Tibial nerve (tissue), 4 donors: ENCODE measurements at places on chromosomes 4 and X. TPM values are rescaled to one million over a fixed set of nuclear protein-coding genes. Genes with fewer than 3 reads are reported as not detected.

DNA sequence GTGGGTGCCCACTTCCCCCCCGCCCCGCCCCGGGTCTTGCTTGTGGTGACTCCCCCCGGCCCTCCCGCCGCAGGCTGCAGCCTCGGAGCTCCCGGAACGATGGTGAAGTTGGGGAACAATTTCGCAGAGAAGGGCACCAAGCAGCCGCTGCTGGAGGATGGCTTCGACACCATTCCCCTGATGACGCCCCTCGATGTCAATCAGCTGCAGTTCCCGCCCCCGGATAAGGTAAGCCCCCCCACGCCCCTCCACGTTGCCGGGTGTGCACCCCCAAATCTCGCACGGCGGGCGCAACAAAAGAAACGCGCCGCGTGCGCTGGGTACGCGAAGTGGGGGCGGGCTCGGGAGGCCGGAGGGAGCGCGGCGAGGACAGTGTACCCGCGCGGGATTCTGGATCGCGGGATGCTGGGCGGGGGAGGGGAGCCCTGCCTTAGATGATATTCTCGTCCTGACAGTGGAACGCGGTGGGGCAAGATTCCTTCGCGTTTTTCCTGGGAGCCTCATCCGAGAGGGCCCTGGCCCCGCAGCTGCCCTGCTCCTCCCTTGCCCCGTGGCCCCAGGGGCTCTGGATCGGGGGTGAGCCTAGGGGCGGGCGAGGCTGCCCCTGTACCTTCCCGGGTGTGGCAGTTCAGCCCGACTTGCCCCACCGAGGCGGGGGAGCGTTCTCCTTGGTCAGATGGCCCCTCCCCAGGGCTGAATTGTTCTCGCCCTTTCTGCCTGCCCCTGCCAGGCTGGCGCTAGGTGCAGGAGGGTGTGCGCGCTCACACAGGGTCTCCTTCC, 819 bp downstream of the NSG1 start:
- no peak for DNase-seq

Gene GC
- not detected for total RNA-seq

DNA sequence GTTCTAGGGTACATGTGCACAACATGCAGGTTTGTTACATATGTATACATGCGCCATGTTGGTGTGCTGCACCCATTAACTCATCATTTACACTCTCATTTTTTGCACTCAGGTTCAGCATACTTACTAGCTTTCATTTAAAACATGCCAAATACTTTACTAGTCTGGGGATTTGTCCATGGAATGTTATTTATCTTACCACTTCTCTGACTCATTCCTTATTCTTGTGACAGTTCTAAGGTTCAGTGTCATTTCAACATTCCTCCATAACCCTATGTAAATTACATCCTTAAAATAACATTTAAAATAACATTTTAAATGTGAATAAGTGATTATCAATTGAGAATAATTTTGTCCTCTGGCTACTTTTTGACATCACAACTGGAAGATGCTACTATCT, 19.5 kb upstream of the SYTL5 start:
- no peak for DNase-seq

DNA sequence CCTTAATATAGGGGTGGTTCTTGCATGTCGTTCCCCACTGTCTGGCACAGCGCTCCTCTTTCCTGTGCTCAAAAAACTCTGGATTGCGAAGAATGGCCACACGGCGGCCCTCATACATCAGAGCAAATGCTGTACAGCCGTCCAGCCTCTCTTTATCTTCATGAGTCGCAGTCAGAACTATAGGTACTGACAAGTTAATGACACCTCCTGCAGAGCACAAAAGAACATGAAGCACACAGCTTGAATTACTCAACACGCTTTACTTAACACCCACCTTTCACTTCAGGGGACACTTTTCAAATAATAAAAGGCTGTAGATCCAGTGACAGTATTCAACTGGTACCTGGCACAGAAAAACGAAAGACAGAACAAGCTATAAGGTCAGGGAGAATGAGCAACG, 65.3 kb downstream of the PAPSS1 start:
- no peak for DNase-seq

- no peak for DNase-seq
Measured at GRCh38 chr4:150106886-150107285, 28.6 kb downstream of the DCLK2 start.

- DNase-seq: no peak
Measured at GRCh38 chrX:153441296-153441695, 4.6 kb downstream of the TREX2 start.

GRCh38 chr4:37879365-37879764, 11.5 kb upstream of the TBC1D1 start:
- DNase-seq: no peak

Gene ZFP92
- total RNA-seq: 1.8 TPM

Gene CAMK2D
- 58.5 TPM for total RNA-seq

DNA sequence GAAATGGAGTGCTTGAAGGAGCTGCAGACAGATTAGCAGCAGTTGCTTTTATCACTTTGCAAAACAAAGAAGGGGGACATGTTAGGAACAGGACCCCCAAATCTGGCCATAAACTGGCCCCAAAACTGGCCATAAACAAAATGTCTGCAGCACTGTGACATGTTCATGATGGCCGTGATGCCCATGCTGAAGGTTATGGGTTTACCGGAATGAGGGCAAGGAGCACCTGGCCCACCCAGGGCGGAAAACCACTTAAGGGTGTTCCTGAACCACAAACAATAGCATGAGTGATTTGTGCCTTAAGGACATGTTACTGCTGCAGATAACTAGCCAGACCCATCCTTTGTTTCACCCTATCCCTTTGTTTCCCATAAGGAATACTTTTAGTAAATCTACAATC, 79.6 kb upstream of the GC start:
- DNase-seq: no peak

DNA sequence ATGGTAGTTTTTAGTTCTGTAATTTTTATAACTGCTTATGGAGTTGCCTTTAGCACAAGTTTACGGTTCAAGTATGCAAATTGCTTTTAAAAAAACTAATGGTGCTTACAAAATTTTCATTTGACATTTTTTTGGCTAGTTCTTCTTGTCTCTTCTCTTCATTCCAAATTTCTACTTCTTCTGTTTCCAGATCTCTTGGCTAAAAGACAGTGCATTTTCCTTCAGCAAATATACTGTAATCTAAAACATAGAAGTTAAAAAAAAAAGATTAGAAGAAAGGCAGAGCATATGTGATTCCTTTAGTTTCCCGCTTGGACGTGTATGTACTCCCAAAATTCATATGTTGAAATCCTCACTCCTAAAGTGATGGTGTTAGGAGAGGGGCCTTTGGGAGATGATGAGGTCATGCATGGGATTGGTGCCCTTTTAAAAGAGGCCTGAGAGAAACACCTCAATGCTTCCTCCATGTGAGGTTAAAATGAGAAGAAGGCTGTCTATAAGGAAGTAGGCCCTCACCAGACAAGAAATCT, 132.1 kb upstream of the NPY2R start:
- no peak for DNase-seq

Gene SAT1
- 557 TPM for total RNA-seq

Gene BGN
- total RNA-seq: 25.6 TPM

- DNase-seq: no peak
Measured at GRCh38 chr4:36138220-36138619, 106.1 kb downstream of the ARAP2 start.

- no peak for DNase-seq
Measured at GRCh38 chrX:94524867-94525266, 850.9 kb downstream of the FAM133A start.

Gene ADGRG4
- not detected for total RNA-seq

GRCh38 chr4:169282429-169283113, 11.8 kb upstream of the SH3RF1 start:
- no peak for DNase-seq

Gene CXCL9
- total RNA-seq: 2.7 TPM

GRCh38 chr4:71288875-71289274, 49.9 kb upstream of the SLC4A4 start:
- no peak for DNase-seq

- no peak for DNase-seq
Measured at GRCh38 chrX:12843668-12844279, 23.1 kb upstream of the TLR7 start.

Gene AGTR2
- not detected for total RNA-seq

Gene PNMA3
- total RNA-seq: 0.21 TPM

GRCh38 chrX:153670748-153671588, 2.6 kb downstream of the PNCK start:
- DNase-seq: no peak

Gene HEPH
- total RNA-seq: 22.0 TPM

- DNase-seq: no peak
Measured at GRCh38 chr4:80188801-80189458, 8.4 kb upstream of the PRDM8 start.

GRCh38 chrX:103628386-103629317, at the start of gene TCEAL1:
TSS of gene TCEAL1 (plus strand) at chrX:103628975. CDS start at chrX:103629917, 942 bp downstream.
- peak; percentile 60 for DNase-seq

GRCh38 chr4:56641494-56642051, 39.5 kb downstream of the HOPX start:
- DNase-seq: no peak

Gene NSDHL
- 16.8 TPM for total RNA-seq

Gene SPANXN4
- not detected for total RNA-seq

GRCh38 chr4:39085891-39086290, 23.9 kb downstream of the KLHL5 start:
- no peak for DNase-seq

DNA sequence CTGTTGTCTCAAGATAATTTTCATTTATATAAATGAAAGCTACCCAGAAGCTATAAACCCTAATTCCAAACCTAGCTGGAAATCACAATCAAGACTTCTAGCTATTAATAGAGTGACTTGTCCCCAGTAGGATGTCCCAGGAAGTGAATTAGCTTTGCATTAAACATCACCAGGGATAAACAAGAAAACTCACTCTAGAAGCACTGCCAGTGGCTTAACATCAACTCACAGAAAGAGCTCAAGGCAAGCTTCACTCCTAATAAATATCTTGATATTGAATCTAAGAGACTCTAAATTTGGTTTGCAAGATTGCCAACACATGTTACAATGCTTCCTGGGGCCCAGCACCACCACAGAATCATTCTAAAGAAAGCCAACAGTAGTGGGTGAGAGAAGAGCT, 468.7 kb upstream of the FAM241A start:
- no peak for DNase-seq

GRCh38 chrX:9133426-9133825, 99.5 kb upstream of the FAM9B start:
- DNase-seq: no peak

Gene MAGEC3
- total RNA-seq: not detected
